ENCODE measurements at places on chromosomes 12 and 14.

GRCh38 chr14:63383776-63384367, 65.1 kb upstream of the GPHB5 start:
- no peak for DNase-seq

- DNase-seq = no peak
Measured at GRCh38 chr12:44296624-44297197, 460.8 kb downstream of the TMEM117 start.

GRCh38 chr12:54592316-54592715, 3.9 kb upstream of the PPP1R1A start:
- DNase-seq = no peak

DNA sequence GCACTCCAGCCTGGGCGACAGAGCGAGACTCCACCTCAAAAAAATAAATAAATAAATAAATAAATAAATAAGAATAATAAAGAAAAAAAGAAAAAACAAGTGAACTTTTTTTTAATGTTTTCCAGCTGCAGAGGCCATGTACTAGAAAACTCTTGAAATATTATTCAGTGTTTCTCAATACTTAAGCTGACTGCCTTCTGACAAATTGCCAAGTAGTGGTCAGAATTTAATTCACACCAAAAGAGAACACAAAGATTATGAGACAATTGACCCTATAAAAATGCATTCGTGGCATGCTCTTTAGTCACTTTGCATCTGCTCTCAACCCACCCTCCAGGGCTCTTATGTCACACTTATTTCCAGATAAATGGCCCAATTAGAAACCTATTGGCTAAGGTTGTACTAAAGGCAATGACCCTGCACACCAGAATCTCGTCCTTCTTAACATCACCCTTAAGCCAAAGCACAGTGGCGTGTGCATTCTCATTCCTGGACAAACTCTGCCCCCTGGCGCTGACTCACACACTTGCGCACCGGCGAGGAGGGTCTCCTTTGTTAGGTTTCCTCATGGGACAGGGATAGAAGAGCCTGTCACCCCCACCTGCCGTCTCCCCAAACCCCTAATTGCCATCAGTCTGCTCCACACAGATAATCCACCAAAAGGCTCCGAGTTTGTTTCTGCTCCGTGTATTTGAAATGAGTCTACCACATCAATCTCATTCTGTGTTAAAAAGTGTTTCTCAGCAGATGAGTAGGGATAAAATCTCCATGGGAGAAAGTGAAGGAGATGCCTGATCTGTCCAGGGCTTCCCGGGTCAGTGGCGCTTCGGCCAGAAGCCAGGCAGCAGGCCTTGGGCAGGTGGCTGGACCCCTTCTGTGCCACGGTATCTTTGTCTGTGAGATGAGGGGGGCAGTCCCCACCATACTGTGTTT, 73.1 kb upstream of the CEP83 start:
- peak; percentile 11 for DNase-seq

DNA sequence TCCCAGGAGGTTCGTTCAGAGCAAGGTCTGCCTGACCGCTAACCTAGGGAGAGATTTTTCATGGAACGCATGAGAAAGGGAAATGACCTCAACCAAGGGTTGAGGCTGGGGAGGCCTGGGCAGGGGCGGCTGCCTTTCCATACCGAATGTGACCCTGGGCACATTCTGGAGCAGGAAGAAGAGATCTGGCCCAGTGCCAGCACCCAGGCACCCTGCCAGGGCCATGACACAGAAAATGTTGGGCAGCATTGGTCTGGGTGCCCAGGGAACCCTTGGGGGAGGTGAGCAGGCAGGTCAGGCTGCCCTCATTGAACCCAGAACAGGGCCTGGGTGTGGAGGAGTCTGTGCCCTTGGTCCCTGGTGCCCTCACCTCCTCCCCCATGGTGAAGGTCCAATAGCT, 106.8 kb downstream of the CALM1 start:
- no peak for DNase-seq

GRCh38 chr12:132955094-132956010, 754 bp downstream of the ZNF605 start:
- DNase-seq = no peak

- no peak for DNase-seq
Measured at GRCh38 chr14:31449971-31450610, 7.2 kb downstream of the DTD2 start.

- DNase-seq = peak; percentile 35
Measured at GRCh38 chr14:36672095-36672494, 10.4 kb downstream of the PAX9 start.

DNA sequence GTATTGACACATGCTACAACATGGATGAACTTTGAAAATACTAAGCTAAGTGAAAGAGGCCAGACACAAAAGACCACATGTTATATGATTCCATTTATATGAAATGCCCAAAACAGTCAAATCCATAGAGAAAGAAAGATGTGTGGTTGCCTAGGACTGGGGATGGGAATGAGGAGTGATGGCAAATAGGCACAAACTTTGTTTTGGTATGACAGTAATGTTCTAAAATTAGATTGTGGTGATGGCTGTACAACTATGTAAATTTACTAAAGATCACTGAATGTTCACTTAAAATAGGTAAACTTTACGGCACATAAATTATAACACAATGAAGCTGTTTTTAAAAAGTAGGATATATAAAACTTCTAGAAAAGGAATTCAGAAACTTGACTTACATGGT, 41.7 kb downstream of the PPP1R13B start:
- DNase-seq = no peak

DNA sequence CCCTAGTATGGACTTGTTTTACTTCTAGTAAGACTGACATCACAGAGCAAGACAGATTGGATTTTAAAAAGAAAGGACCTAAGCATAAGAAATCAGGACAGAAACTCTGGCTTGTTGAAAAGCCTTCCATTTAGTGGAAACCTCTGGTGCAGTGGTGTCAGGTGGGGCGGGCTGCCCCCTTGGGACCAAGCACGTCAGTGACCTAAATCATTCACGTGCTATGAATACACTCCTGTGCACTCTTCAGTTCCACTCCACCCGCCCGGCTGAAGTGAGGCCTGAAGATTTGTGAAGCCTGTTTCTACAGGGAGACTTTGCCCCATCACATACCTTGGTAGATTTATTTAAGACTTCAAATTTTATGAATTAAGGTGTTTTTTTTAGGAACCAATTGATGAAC, 58.2 kb upstream of the STRN3 start:
- no peak for DNase-seq

DNA sequence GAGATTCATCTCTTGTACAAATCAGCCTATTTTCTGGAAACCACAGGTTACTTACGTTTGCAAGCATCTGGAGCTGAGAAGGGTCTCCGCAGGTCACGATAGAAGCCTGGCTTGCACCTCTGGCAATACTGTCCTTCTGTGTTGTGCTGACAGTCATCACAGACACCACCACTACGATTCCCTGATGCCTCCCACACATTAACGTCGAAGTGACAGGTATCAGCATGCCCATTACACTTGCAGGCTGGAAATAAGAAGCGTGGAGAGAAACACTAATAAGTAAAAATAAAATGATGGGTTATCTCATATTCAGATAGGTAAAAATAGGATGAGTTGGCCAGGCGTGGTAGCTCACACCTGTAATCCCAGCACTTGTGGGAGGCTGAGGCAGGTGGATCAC, 80.2 kb downstream of the NTN4 start:
- DNase-seq = no peak

- no peak for DNase-seq
Measured at GRCh38 chr12:28035500-28035899, 63.0 kb upstream of the PTHLH start.

- DNase-seq = no peak
Measured at GRCh38 chr12:14514154-14514842, 53.4 kb downstream of the PLBD1 start.

DNA sequence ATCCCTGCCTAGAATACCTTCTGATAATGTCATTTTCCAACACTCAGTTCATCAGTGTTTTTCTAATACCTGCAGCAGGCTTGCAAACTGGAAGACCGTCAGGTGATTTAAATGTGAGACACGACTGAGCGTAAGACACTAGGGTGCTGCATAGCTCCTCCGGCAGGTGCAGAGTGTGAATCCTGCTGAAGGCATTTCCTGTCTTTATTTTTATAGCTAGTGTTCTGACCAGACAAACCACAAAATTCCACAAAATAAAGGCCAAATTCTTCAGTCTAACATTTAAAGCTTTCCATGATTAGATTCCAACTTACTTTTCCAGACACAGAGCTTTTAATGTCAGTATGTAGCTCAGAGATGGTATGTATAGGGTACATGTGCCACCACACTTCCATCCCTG, 70.7 kb downstream of the BBS10 start:
- DNase-seq = no peak

DNA sequence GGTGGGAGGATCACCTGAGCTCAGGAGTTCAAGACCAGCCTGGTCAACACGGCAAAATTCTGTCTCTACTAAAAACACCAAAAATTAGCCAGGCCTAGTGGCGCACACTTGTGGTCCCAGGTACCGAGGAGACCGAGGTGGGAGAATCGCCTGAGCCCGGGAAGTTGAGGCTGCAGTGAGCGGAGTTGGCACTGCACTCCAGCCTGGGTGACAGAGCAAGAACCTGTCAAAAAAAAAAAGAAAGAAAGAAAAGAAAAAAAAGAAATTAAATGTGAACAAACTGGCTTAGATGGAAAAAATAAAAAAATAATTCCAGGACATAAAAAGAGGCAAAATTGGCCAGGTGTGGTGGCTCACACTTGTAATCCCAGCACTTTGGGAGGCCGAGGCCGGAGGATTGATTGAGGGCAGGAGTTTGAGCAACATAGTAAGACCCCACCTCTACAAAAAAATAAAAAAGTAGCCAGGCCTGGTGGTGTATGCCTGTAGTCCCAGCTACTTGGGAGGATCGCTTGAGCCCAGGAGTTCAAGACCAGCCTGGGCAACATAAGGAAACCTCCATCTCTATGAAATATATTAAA, 3.5 kb downstream of the TMEM119 start:
- no peak for DNase-seq

DNA sequence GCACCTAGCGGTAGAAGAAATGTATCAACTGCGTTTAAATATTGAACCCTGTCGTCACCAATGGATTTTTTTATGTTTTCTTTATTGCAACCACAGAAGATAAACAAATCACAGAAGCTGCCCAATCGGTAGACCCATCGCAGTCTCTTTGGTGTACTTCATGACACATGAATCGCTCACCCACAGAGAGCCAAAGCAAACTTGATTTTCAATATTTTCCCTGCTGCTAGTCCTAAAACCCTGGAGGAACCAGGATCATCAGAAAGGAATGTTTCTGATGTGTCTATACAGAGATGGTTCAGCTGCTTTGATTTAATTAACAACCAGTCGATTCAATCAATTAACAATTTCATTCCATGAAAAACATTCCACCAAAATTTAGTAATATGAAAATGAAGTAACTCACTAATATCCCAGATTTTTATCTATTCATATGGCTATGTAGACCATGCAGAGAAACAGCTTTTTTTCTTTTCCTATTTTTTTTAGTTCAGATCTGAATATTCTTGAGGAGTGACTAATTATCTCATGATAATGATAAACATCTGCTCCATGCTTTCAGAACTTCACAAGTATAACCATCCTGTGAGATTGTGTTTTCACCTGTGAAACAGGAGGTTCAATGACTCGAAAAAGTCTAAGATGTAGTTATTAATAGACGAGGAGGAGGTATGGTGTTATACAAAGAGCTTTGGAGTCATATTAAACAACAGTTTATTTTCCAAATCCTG, 46.1 kb downstream of the DIO2 start:
- no peak for DNase-seq

DNA sequence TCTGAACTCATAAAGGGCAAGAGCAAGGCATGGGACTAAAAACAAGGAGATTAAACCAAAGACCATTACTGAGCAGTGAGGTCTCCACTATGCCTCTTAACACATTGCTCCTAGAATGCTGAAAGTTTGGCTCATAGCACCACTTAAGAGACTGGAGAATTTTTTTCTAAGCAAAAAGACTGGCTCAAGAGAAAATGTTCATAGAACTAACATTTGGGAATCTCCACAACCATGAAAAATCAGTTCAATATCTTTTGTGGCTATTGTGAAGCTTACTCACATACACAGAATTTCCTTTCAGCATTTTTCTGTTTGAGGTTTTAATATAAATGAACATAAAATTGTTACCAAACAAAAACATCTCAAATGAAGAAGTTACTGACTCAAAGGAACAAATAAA, 255.8 kb downstream of the CCDC91 start:
- DNase-seq = no peak

GRCh38 chr14:95329941-95330340, 10.2 kb upstream of the CLMN start:
- DNase-seq = no peak

- DNase-seq = no peak
Measured at GRCh38 chr12:29187756-29188155, 38.7 kb downstream of the FAR2 start.

GRCh38 chr12:51246254-51246853, 7.7 kb downstream of the DAZAP2 start:
- DNase-seq = no peak

- no peak for DNase-seq
Measured at GRCh38 chr14:21069388-21070082, 569 bp upstream of the ARHGEF40 start.

GRCh38 chr14:89603938-89604480, 187.0 kb upstream of the FOXN3 start:
- no peak for DNase-seq

DNA sequence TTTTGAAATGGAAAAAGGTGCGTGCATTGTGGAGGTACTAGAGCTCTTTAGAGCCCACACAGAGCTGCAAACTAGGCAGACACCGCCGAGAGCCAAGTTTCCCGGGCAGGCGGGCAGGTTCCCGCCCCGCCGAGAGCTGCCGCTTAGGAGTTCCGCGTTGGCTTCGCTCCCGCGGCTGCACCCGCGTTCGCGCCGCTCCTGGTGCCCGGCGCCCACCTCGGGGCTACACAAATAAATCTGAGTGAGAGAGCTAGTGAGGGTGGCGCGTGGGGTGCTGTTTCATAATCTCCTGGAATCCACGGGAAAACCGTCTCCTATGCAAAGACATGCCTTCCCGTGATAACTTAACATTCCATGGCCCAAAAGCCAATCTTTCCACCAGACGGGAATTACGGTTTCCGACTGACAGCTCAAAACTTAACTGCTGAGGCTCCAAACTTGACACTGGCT, 645 bp downstream of the KITLG start:
- DNase-seq = no peak

- no peak for DNase-seq
Measured at GRCh38 chr12:70772836-70773235, 135.6 kb upstream of the PTPRB start.

GRCh38 chr12:32033406-32033805, 73.2 kb upstream of the BICD1 start:
- no peak for DNase-seq

GRCh38 chr12:68331500-68331868, 678 bp downstream of the MDM1 start:
- no peak for DNase-seq

DNA sequence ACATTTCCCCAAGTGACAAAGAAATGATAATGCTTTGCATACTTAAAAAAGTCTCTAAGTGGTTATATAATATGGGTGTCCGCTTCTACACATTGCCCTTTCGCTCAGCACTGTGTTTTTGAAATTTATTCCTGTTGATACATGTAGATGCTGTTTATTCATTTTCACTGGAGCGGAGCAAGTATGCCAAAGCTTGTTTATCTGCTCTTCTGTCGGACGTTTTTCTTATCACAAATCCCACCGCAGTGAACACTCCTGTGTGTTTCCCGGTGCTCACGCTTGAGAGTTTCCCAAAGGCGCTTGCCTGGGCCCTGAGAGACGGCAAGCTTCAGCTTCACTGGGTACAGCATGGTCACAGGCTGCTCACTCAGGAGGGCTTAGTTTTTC, 50.2 kb downstream of the TPCN1 start:
- DNase-seq = no peak
